Upper lobe of right lung (tissue), 1 donor: ENCODE measurements at places on chromosomes 3 and 15.

- H3K27me3 ChIP-seq = no peaks in the 10 kb centered on the region
- no peak for DNase-seq
- H3K36me3 ChIP-seq = no peaks in the 10 kb centered on the region
- no peak overlapping the region for H3K27ac ChIP-seq
Observed at GRCh38 chr3:177468816-177469215, 271.5 kb upstream of the TBL1XR1 start.

DNA sequence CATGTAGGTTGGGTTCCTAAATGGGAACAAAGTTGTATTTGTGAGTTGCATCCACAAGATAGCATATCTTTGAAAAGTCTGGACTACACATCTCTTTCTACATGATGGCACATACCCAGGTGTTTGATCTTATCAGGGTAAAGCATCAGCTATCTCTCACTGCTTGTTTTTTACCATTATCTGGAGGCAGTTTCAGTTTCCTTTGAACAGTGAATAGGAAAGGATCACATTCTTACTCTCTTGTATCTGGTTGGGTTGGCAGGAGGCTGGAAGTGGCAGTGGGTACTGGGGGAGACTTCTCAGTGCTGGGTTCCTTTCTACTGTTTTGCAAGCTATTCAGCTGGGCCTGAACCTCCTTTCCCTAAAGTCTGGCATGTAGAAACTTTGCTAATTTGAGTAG lies 4.1 kb downstream of the CEMIP start:
- H3K4me1 ChIP-seq = peaks cover 18% of the 10 kb centered on the region
- H3K27me3 ChIP-seq = peaks cover 26% of the 10 kb centered on the region
- no peak overlapping the region for H3K4me3 ChIP-seq
- no peaks in the 10 kb centered on the region for H3K36me3 ChIP-seq
- DNase-seq = no peak

- no peaks in the 10 kb centered on the region for H3K4me1 ChIP-seq
- H3K27me3 ChIP-seq = no peaks in the 10 kb centered on the region
- H3K4me3 ChIP-seq = no peak overlapping the region
- H3K27ac ChIP-seq = no peak overlapping the region
- no peak for DNase-seq
Observed at GRCh38 chr3:69165744-69166143, 43.3 kb upstream of the LMOD3 start.

DNA sequence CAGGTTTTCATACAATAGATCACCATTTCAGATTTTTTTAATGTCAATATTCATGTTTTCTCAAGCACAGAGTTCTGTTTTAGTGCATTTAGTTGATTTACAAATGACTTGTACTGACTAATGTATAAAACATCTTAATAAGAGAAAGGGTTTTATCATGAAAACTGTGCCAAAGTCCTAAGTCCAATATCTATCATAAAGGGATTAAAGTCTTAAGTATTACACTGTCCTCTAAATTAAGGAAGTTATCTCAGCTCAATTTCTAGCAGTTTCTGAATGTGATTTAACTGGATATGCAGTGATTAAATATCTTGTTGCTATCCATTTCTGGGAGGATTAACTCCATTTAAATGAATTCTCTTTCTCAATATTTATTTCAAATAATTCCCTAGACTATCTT lies 381.1 kb upstream of the CNTN4 start:
- H3K36me3 ChIP-seq = no peaks in the 10 kb centered on the region
- no peaks in the 10 kb centered on the region for H3K27me3 ChIP-seq
- DNase-seq = no peak

- H3K27me3 ChIP-seq = no peaks in the 10 kb centered on the region
- H3K36me3 ChIP-seq = no peaks in the 10 kb centered on the region
- no peak for DNase-seq
- H3K4me3 ChIP-seq = no peak overlapping the region
- no peaks in the 10 kb centered on the region for H3K4me1 ChIP-seq
- H3K27ac ChIP-seq = no peak overlapping the region
Observed at GRCh38 chr3:39264053-39264452, 15.8 kb downstream of the CX3CR1 start.
